ENCODE measurements at places on chromosomes 13 and 19.

- DNase-seq: no peak
These were observed 33.0 kb downstream of the USP12 start for GRCh38 chr13:27138457-27139093.

GRCh38 chr19:31613683-31614219 is 264.5 kb upstream of the TSHZ3 start:
- DNase-seq: no peak

- DNase-seq: no peak
These were observed 41.4 kb upstream of the IGSF23 start for GRCh38 chr19:44571830-44572580.

- no peak for DNase-seq
These were observed 20.5 kb upstream of the STRN4 start for GRCh38 chr19:46766569-46767317.

DNA sequence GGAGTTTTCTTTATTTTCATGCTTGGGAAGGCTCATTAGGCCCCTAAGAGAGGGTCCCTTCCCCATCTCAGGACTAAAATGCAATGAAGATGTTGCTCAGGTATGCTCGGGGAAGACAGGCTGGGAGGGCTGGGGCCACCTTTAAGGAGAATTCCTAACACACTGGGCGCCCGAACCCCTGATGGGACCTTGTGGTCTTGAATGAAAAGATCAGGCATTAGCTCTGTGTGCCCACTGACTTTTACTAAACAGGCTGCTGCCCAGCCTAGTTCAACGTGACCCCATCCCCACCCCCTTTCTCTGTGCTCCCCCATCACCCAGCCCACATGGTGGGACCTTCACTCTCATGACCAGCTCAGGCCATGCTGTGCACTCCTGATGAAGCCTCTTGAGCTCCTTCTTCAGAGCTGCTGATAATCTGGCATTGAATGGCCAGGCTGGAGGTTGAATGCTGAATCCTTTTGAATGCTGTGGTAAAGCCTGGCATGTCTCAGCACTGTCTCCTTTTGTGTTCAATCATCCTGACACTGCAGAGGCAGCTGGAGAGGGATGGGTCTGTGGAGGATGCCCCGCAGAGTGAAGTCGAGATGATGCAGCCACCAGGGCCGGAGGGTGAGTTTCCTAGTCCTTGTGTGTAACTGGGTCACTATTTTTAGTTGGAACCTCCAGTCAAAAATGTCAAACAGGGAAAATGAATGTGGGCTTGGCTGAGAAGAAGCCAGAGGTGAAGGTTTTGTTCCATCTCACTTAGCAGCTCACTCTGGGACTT is 209.1 kb downstream of the UQCRFS1 start:
- no peak for DNase-seq

DNA sequence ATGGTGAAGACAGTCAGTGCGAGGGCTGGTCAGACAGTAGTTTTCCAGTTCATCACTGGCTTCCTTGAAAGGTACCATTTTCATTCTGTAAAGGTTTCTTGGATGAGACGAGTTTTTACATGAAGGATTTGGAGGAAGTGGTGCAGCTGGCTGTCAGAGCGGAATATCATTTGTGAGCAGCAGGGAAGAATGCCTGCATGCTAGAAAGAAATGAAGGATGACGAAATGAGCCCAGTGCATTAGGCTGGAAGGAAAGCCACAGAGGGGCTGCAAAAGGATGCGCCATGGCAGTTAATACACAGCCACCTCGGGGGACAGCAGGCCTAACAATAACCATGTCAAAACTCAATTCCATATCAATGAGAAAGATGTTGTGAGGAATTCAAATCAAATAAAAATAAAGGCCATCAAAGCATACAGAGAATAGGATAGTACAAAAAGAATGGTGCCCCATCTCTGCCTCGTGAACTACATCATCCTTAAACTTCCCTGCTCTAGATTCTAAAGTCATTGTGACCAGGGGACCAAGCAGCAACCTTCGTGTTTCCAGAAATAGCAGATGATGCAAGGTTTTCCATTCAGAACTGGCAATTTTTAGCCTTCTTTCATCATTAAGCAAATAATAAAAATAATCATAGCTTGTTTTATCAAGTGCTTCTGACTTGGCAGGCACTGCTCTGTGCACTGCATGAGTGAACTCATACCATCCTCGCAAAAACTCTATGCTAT is 504.2 kb downstream of the RFC3 start:
- no peak for DNase-seq

DNA sequence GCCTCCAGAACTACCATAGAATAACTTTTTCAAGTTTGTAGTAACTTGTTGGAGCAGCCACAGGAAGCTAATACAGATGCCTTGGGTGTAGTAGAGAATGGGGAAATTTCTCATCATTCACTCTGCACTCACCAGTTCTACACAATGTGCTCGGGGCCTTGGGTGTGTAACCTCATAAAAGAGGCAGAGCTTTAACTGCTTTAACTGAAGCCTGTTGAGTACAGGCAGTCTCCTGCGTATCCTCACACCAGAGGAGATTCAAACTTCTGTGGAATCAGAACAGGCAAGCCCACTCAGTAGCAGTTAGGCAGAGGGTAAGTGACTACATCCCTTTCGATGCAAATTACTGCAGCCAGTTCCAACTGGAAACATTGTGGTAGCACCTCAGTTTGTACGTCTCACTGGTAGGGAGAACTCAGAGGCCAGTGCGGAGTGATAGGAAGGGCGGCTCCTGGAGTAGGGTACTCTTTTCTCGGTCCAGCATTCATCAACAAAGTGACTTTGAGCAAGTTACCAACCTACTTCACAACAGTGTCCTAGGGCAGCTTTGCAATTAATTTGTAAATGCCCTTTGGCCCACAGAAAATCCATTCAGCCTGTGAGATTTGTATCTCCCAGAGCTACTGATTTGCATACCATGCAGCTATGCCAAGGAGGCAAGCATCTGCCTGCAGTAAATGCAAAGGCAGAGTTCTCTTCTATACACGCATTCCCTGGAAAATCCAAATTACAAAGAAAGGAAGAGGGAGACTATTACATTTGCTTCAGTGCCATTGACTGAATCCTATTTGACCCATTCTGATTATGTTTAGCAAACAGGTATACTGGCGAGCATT is 904.3 kb downstream of the DIAPH3 start:
- no peak for DNase-seq

DNA sequence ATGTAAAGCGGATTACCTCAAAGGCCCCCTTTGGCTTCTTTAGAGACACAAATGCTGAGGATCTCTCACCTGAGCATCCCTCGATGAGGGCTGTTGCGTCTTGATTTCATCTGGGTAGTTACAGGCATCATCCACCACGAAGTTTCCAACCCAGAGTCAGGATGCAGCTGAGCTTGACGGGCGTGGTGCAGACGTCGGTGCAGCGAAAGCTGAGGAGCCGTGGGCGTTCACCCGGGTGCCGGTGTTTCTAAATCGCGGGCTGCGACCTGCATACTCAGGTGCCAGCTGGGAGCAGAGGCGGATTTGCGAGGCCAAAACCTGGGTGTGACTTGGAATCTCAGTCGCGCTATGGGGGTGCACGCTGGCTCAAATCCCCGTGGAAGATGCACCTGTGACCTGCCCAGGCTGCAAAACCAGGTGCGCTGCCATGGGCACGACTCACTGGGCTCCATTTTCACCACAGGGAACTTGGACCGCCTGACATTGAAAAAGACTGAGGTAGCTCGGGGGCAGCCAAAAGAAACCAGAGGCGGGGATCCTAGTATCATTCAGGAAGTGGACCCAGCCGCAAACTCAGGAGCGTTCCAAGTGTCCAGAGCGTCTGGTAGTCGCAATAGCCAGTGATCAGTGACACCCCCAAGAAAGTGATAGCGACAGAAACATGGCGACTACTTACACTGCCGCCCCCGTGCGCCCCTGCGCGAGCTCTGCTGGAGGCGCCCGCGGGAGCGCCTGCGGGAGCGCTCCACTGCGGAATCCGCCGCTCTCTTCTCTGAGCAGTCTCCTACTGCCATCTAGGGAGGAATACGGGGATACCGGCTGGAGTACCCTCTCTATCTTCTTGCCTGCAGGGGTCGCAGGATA is 36.4 kb upstream of the IGFL4 start:
- no peak for DNase-seq

- DNase-seq: no peak
These were observed 2005.0 kb upstream of the PCDH20 start for GRCh38 chr13:63420685-63421084.

- DNase-seq: no peak
These were observed 1.1 kb downstream of the LMO7 start for GRCh38 chr13:75637181-75637750.

Data from stimulated activated CD8-positive, alpha-beta memory T cell treated with anti-CD3 and anti-CD28 coated beads, Interleukin-7, amount 100 ng/mL, for 1 hour (primary cell).